ENCODE measurements at places on chromosomes 3 and 15.

- no peak for DNase-seq
Observed at GRCh38 chr3:41417574-41417973, 218.3 kb downstream of the CTNNB1 start.

GRCh38 chr3:354432-354831 lies 157.9 kb downstream of the CHL1 start:
- DNase-seq, result peak; percentile 68

- no peak for DNase-seq
Observed at GRCh38 chr15:47715856-47716445, 1.4 kb upstream of the SEMA6D start.

DNA sequence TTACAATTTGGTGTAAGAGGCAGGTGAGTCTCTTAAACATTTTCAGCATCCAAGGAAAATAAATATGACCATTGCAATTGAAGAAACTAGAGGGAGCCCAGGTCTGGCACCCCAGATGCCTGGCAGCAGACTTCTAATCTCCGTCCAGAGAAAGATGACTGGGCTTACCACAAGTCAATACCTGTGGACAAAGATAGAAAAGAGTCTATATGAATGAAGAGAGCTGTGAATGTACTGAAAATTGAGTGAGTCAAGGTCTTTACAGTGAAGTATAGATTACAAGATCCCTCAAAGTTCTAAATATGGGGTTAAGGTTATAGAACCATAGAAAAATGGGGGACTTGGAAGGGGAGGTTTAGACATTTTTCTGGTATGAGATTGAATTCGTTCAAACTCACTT lies 827.4 kb upstream of the NR2F2 start:
- DNase-seq, result no peak

DNA sequence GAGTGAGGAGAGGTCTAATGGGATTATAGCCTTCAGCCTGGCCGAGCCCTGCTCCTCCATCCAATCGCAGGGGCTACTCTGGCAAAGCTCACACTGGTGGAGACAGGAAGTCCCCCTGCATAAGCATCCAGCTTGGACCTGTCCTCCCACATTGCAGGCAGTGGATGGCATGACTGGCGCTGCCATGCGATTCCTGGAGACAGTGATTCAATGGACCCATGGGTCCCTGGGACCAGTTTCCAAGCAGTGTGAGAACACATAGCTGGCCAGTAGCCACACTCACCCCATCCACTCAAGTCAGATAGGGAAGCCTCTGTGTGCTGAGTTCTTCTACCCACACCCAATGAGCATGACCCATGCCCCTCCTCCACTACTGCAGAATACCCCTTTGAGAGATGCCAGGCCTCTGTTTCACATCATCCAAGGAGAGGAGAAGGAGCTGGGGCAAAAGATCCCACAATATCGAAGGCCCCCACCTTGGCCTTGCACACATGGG lies 18.1 kb upstream of the POC1A start:
- DNase-seq, result no peak
